ENCODE measurements at places on chromosomes 7 and 10.

DNA sequence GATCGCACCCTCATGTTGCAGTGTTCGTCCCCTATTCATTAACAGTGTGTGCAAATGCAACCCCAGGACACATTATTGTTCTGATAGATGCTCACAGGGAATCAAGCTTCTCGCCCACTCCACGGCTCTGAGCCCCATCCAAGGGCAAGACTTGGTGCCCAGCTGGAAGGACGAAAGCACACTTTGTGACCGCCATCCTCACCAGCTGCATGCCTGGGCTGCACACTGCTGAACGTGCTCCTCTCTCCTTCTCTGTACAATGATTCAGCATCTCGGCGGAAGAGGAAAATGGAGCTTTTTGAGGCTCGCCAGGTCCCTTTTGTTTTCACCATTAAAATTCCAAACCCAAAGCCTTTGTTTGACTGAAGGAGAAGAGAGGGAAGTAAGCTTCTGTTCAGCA, 41.9 kb downstream of the MKI67 start:
- DNase-seq, result no peak

DNA sequence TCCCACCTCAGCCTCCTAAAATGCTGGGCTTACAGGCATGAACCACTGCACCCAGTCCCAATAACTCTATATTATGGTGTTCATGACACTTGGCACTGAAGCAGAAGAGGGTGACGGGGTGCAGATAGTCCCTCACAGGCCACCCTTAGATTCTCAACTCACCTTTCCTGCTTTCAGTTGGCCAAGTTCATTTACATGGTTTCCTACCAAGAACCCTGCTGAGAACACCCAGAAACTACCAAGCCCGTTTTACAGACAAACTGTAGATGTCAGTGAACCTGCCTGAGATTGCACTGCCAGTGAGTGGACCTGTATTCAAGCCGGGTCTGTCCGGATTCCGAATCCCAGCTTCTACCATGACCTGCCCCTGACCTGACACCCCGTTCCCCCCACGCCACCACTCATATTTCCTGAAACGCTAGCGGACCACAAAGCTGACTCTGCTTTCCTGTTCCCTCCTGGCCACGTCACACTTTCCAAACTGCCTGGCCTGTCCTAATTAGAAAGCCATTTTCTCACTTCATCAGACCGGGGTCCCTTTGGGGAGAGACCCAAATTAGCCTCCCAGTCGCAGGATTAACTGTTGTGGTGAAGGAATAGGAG, 17.3 kb downstream of the GRID2IP start:
- no peak for DNase-seq

- DNase-seq, result no peak
Observed at GRCh38 chr10:17472481-17473227, 18.3 kb upstream of the ST8SIA6 start.

DNA sequence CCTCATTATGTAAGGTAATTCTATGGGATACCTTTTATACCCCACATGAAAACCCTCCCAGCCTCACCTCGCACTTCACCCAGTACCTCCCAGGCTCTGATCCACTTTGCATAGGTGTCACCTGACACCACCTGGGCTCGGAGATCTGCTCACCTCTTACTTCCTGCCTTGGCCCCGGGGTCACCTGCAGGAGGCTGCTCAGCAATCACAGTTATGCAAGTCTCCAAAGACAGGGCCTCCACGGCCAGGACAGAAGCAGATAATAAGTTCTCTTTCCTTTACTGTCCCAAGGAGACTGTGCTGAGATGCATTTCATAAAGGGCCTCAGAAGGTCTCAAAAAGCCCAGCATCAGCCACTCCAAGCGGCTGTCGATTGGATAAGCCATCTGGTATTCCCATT, 112.4 kb upstream of the PPP2R2D start:
- DNase-seq, result no peak

DNA sequence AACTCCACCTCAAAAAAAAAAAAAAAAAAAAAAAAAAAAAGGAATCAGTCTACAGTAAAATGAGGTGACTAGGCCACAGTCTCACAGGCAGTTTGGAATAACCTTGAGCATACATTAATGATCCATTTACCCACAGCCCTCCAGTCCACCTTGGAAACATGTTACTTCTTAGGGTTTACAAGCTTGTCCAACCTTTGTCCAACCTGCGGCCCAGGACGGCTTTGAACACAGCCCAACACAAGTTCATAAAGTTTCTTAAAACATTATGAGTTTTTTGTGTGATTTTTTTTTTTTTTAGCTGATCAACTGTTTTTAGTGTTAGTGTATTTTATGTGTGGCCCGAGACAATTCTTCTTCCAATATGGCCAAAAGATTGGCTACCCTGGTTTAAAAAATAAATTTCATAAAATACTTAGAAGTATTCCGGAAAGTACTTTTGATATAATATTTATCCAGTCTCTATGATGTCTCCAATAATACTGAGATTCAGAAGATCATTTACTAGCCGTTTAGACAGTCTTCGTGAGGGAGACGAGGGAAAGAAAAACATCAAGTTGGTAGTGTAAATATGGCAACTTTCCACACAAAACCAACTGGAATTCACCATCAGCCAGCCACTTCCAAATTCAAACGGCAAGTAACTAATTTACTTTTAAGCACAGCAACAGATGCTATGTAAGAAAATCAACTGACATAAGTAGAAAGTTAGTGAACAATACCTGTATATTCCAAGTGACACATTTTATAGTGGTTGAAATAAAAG, 9.9 kb downstream of the BAZ1B start:
- no peak for DNase-seq
